Stimulated activated CD8-positive, alpha-beta memory T cell treated with anti-CD3 and anti-CD28 coated beads, Interleukin-2, amount 100 ng/mL, for 48 hours (primary cell): ENCODE measurements at places on chromosomes 12 and 14.

- no peak for DNase-seq
Measured at GRCh38 chr12:7645395-7646177, 20.1 kb downstream of the APOBEC1 start.

GRCh38 chr12:87039536-87039935 is 783.3 kb upstream of the MGAT4C start:
- no peak for DNase-seq

DNA sequence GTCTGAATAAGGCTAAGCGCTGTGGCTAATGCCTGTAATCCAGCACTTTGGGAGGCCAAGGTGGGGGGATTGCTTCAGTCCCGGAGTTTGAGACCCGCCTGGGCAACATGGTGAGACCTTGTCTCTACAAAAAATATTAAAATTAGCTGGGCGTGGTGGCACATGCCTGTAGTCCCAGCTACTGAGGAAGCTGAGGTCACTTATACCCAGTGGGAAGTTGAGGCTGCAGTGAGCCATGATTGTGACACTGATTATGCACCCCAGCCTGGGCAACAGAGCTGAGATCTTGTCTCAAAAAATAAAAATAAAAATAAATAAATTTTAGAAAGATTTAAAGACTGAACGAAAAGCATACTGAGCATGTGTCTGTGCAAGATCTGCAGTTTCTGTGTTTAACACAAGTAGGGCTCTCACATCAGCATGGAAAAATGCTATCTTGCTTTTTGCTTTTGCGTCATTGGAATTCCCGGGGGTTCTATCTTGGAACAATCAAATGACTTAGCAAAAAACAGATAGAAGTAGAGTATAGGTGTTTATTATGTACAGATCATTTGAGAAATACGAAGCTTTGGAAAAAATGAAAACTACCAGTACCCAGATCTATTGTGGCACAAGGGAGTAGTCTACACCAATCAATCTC is 161.9 kb downstream of the CAPZA3 start:
- no peak for DNase-seq

DNA sequence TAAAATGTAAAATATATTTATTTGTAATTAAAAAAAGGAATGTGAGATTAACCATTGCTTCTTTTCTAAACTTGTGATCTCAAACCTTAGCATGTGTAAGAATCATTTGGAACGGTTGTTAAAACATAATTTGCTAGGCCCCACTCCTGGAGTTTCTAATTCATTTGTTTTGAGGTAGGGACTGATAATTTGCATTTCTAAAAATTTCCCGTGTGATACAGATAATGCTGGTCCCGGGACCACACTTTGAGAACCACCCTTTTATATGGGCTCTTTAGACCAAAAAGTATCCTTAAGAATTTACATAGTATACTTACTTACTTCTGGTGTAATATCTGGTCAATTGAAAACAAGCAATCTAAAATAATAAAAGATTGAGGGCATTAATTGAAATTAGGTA is 10.9 kb upstream of the SYT10 start:
- no peak for DNase-seq

GRCh38 chr12:116406529-116406928 is 129.0 kb upstream of the MED13L start:
- no peak for DNase-seq

DNA sequence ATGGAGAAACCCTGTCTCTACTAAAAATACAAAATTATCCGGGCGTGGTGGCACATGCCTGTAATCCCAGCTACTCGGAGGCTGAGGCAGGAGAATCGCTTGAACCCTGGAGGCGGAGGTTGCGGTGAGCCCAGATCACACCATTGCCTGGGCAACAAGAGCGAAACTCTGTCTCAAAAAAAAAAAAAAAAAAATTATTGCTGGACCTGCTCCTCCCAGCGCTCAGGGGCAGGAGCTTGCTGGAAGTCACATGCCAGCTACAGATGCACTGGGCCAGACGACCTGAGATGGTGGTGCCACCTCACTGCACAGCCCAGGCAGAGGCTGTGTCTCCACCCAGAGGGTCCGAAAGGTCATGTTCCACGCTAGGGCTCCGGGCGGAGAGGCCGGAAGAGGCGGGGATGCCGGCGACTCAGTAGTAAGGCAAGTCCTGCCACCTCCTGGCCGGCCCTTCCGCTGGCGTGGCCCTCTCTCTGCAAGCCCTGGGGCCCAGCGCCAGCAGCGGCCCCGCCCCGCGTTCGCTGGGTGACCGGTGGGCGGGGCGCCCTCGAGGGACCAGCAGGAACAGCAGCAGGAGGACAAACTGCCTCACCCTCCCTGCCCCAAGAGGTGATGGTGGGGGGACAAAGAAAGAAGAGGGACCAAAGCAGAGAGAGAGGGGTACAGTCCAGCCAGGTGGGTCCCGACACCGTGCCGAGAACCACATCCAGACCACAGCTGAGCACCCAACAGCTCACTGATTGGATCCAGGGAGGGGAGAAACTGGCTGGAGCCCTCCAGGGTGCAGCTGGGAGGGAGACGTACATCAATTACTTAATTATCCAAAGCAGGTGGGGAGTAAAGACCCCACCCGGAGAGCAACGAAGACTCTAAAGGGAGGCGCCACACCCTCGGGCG is 3.6 kb upstream of the RHOF start:
- DNase-seq = no peak

DNA sequence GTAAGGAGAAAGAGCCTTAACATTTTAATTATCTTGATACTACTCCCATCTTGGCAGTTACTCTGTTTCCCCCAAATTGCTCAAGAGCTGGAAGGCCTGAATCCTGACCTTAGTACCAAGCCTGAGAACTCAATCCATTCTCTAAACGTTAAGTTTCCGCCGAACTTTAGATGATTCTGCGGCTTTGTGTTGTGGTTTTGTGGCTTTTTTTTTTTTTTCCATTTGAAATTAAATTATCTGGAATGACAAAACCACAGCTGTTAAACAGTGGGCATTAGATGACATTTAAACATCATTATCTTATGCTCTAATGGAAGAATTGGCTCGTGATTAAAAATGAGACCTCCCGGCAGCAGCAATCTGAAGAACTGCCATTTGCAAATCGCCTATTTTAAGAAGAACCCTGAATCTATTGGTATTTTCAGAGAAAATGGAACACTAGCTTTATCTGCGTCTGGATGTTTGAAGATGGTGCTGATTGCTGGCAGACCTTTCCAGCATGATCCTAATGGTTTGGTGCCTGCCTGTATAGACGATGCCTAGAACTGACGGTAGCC is 38.4 kb downstream of the TMEM132C start:
- DNase-seq = no peak

GRCh38 chr14:85401384-85401783 is 128.6 kb upstream of the FLRT2 start:
- no peak for DNase-seq

GRCh38 chr14:65369560-65369959 is 43.0 kb upstream of the FUT8 start:
- no peak for DNase-seq

DNA sequence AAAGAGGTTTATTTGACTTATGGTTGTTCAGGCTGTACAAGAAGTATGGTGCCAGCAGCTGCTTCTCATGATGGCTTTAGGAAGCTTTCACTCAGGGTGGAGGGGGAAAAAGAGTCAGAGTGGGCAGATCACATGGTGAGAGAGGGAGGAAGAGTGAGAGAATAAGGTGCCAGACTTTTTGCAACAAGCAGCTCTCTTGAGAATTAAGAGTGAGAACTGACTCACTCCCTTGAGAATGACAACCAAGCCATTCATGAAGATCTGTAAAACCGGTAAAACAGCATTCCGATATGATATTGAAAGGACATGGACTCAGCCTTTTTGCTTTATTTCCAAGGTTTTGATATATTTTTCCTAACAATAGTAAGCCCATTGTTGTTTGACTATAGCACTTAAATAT is 501.2 kb downstream of the GALC start:
- no peak for DNase-seq

DNA sequence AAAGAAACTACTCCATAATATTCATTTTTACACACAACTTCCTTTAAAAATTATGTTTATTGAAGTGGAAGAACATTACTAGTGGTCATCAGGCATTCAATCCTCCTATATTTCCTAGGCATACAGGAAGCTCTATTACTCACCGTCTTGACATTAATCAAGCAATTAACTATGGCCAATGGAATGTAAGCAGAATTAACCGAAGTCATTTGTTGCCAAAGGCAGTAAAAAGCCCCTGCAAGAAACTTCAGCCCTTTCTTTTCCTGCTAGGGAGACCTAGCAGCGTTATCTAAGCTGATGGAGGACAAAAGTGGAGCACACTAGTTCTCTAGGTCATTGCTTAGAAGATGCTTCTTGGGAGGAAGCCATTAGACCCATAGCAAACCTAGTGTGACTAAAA is 399.6 kb downstream of the KCNH5 start:
- no peak for DNase-seq

DNA sequence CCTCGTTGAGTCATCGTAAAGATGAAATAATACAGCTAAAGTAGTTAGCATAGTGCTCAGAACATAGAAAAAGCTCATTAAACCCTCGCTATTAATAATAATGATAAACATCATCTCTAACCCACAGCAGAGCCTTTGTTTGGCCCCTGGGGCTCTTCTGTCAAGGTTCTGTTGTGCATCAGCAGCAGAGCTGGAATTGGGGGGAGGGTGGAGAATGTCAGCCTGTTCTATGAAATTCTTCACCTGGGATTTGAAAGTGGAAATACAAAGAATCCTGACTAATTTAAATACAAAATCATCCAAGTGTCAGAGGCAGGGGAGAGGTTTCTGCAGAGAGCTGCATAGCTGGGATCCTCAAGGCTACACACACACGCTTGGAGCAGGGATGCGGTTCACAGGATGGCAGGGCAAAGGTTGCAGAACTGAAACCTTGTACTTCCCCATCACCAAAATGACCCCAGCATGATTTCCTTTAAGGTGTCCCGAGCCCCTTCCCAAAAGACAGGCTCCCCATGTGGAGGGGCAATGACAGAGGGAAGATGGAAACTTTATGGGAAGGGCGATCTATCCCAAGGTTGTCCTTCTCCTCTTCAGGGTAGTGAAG is 71.8 kb downstream of the DAD1 start:
- DNase-seq = no peak

DNA sequence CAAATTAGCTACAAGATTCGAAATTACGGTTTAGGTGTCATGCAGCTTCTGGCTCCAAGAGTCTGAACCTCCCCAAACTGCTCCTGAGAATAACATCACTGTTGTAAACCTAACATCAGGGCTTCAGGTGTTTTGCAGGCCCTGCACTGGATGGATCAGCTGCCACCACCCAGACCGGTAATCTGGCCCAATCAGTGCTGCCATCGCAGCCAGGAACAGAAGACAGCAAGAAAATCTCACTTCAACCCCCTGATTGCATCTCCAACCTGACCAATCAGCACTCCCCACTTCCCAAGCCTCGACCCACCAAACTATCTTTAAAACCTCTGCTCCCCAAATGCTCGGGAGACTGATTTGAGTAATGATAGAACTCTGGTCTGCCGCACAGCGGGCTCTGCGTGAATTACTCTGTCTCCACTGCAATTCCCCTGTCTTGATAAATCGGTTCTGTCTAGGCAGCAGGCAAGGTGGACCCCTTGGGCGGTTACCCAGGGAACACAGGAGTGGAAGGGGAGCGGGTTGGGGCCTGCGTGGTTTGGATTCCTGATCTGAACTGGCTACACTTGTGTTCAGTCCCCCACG is 268.5 kb upstream of the SFSWAP start:
- no peak for DNase-seq
